ENCODE measurements at places on chromosomes 12 and 14. TPM values are rescaled to one million over a fixed set of nuclear protein-coding genes. Genes with fewer than 3 reads are reported as not detected.

Gene PRKAG1
- 52.5 TPM for total RNA-seq

Gene LRRC10
- total RNA-seq, result not detected

Gene OTX2
- total RNA-seq, result not detected

Gene TPPP2
- not detected for total RNA-seq

Gene NKX2-1
- not detected for total RNA-seq

Gene ASPG
- total RNA-seq, result not detected

Gene DEGS2
- 3.2 TPM for total RNA-seq

Gene CD163L1
- total RNA-seq, result not detected

Gene CLEC4E
- not detected for total RNA-seq

Gene RND1
- 4.3 TPM for total RNA-seq

Gene SLC17A8
- not detected for total RNA-seq

Gene NID2
- not detected for total RNA-seq

Gene SELPLG
- total RNA-seq, result 35.9 TPM

Gene CRACR2A
- total RNA-seq, result 32.0 TPM

Gene KRT72
- total RNA-seq, result 1.4 TPM

Gene DNAI7
- total RNA-seq, result 0.35 TPM

Gene PRH1
- total RNA-seq, result 7.8 TPM

Gene DHRS7
- 32.9 TPM for total RNA-seq

Gene AQP6
- not detected for total RNA-seq

Gene LMNTD1
- not detected for total RNA-seq

Gene LRFN5
- not detected for total RNA-seq

Gene KLHDC1
- total RNA-seq, result 1.0 TPM

Gene CLEC1A
- not detected for total RNA-seq

Gene NDUFB1
- 111 TPM for total RNA-seq

Measured in activated naive CD4-positive, alpha-beta T cell treated with anti-CD3 and anti-CD28 coated beads, Interleukin-2, amount 50 U/mL, for 72 hours (primary cell).